ENCODE measurements at places on chromosomes 2 and 18.

GRCh38 chr2:2847209-2847676 lies 516.2 kb upstream of the MYT1L start:
- DNase-seq = peak; percentile 41

GRCh38 chr2:72081451-72081850 lies 66.2 kb downstream of the CYP26B1 start:
- no peak for DNase-seq

- DNase-seq = no peak
These were observed 49.4 kb downstream of the NCKAP5 start for GRCh38 chr2:133518700-133519344.

DNA sequence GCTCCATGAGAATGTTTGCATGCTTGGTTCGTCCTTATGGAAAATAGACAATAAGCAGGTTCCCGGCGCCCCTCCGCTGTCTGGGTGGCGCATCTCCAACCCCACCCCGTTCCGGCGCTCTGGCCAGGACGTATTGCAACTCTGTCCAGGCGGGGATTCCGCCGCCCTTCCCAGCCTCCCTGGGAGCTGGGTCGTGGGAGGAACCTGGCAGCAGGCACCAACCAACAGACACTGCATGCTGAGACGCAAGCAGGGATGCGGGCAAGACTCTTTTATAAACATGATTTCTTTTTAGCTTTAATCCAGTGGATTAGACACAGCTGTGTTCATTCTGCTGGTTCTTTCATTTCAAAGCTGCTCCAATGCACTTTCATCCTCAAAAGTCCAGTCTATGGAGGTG lies 240.2 kb downstream of the SH3BP4 start:
- no peak for DNase-seq

- DNase-seq = no peak
These were observed 122.6 kb downstream of the WDPCP start for GRCh38 chr2:63465633-63466032.

DNA sequence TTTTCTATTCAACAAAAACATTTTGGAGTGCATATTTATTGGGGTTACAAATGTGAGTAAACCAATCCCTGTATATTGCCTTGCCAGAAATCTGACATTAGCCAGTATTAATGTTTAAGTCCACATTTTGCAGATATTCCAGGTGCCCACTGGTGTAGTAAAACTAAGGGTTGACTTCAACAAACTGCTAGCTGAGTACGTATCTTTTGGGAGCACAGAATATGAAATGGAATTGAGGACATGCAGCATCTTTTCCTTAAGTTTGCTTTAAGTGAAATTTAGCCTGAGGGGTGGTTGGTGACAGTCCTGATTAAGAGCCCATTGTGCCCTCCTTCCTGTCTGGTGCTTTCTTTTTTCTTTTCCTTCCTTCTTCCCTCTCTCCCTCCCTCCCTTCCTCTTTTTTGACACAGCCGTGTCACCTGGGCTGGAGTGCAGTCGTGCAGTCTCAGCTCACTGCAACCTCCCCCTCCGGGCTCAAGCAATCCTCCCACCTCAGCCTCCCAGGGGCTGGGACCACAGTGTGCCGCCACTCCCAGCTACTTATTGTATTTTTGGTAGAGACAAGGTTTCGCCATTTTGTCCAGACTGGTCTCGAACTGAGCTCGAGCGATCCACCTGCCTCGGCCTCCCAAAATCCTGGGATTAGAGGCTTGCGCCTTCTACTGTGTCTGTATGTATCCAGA lies 1.6 kb downstream of the NUP35 start:
- no peak for DNase-seq

DNA sequence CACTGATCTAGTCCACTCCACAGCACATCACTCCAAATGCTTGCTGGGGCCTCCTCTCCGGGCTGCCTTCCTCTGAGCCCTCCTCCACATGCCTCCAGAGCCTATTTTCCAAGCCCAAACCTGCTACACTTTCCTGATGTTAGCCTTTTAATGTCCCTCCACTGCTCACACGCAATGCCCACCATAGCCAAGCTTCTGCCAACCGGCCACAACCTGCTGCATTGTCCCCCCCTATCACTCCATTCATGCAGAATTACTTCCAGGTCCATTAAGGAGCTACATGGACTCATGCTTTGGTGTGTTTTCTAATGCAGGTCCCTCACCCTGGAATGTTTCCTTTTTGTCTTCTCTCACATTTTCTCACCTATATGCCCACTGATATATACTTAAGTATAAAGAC lies 129.3 kb downstream of the MARCHF4 start:
- DNase-seq = no peak

DNA sequence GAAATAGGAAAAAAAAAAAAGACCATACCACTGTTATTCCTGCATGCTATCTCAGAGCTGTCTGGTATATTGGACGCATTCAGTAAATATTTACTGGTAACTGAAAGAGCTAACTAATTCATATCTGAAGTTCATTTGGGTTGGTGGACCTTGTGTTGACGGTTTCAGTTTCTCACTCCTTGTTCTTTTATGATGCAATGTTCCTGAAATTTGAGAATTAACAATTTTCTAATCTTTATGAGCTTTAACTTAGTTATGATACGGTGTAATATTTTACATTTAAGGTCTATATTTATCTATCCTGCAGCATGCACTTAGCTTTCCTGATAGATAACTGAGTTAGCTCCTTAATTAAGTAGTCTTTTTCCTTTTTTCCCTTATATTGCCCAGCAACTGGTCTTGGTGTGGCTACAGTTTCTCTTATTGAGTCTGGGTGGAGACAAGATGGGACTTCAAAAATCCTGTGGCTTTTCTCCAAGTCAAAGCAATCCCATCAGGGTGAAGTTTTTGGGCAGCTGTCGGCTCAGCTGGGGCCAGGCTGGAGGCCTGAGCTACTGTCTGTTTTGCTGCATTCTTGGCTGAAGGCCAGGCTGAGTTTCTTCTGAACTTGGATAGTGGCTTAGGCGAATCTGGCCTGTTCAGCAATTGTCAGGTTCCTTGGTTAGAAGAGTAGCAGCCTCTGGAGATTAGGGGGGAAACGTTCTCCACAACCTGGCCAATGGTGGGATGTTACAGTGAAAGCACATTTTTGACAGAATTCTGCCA lies 78.4 kb upstream of the MEX3C start:
- no peak for DNase-seq

- no peak for DNase-seq
These were observed 12.5 kb upstream of the INO80D start for GRCh38 chr2:206098471-206098870.

DNA sequence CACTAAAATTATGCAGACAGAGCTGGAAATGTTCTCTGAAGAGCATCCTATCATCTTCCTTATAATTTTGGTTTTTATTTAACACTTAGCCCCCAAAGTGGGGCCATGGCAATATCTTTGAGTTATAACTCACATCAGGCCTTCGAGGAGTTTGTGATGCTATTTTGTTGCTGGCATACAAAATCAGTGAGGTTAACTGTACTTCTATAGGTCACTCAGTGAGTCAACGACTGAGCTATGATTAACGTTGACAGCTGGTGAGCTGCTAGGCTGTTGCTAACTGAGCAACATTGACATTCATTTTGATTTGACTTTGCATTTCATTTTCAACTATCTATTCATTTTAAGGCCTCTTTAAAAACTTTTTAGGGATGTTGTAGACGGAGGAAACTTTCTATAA lies 50.0 kb downstream of the GPD2 start:
- DNase-seq = no peak

DNA sequence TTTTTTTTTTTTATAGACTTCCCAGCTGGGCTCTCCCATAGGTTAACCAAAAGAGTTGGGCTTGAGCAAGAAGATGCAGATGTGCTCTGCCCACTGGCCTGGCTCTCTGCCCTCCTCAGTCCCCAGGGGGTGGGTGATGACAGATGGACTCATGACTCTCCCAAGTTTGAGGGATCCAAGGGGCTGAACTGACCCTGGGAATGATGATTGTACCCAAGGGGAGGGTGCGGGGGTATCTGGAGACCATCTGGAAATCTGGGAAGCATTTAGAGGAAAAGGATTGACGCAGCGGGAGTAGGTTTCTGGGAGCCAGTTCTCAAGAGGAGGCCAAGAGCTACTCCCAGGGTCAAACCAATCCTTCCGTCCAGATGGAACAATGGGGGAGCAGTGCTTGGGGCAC lies 330.8 kb downstream of the CYP26B1 start:
- no peak for DNase-seq

DNA sequence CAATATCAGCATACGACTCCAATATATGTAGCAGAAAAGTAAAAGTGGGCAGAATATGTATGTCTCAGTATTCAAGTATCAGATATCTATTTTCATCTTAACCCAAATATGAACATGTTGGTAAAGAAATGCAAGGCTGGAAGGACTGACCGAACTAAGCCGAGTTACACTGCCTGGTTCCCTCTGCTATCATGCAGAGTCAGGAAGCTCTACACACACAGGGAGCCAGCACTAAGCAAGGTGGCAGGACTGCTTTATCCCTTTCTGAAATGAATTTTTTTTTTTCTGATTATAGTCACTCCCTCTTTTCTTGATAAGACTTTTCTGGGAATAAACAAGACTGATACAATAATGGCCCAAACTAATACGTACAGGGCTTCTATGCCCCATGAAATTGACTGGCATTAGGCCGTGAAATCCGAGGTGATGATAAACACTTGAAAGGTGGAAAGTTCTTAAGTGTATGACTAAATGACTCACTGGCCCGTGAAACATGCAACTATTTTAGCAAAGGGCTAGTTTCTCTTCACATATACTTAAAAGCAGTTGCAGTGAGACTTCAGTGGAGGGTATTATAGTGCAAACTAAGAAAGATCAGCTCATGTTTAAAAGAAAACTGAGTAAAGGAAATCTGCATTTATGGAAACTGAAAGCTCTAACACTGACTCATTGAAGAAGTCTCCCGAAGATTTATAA lies 14.9 kb downstream of the DPP4 start:
- DNase-seq = no peak

- no peak for DNase-seq
These were observed 170.4 kb downstream of the PTPRM start for GRCh38 chr18:7737550-7737949.

GRCh38 chr2:148512501-148512900 lies 132.1 kb upstream of the EPC2 start:
- DNase-seq = no peak

DNA sequence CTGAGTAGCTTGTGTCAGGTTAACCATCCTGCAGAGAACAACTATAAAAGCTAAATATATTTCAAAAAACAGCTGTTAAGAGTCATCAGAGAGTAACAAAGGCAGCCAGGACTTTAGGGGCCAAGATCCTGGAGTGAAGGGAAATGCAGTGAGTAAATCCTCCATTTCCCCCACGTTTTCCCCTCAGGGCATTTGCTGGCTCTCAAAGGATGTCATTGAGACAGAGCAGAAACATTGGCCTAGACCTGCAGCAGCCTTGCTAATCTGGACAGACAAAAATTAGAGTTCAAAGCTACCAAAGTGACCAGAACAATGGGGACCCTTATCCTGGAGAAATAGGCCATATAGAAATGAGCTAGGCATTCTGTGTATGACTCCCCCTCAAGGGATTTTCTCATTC lies 21.1 kb upstream of the KLHL29 start:
- DNase-seq = no peak

DNA sequence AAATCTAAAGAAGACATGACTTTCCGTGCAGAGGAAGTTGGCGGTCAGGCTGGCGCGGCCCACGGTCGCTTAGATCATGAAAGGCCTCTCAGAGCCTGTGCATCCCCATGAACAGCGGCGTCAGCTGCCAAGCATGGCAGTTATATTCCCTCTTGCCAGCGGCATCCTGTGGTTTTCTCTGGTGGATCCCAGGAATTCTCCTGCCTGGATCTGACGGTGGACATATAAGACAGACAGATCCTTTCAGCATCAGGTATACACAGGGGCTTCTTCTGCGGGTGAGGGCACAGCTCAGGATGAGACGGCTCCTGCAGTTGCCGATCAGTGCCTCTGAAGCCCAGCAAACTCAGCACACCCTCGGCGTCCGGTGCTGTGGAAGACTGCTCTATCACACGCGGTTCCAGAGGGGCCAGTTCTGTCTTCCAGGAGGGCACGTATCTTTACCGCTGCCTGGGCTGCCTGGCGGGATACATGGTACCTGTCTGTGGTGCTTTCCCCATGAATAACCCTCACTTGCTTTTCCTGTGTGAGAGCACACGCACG lies 157.8 kb downstream of the LDLRAD4 start:
- no peak for DNase-seq

DNA sequence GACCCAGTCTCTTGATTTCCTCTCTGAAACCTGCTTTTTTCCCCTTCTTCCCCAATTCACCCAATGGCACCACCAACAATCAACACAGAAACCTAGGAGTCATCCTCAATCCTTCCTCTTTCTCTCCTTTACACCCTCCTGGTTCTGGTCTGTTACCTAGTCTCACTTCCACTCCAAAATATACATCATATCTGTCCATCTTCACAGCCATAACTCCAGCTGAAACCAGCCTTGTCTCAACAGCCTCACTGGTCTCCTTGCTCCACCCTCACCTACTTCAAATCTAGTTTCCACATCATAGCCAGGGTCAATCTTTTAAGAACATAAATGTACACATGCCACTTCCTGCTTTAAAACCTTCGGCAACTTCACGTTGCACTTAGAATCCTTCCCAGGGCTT lies 11.8 kb upstream of the TWSG1 start:
- DNase-seq = no peak

DNA sequence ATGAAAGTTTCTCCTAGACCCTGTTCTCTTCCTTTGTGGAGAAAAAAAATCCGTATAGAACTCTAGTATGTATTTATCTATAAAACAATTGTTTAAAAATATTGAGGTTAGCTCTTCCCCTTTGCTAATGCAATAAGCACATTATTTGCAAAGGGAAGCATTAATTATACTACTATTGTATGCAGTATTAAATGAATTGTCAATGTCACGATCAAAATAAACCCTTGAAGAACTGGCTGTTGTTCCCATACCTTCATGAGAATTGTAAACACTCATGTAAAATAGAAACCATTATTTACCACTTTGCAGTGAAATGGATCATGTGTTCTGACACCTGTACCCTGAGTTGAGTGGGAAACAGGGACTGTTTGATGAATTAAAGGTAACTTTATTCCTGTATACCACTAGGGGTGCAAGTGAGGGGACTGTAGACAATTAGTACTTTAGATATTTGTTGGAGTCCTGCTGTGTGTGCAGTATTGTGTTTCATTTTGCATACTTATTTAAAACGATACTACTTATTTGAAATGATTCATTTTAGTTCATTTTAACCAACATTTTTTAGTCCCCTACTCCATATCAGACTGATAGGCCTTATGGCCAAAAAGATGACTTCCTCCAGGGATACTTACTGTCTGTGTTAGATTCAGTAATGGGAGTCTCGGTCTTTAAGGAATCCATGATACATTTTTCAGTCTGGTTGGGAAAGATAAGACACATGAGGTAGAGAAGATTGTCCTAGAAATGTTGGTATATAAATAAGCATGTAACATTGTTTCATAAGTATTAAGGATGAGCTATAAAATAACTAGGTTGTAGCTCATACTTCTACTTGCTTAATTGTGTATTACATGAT lies 7.9 kb downstream of the PKP4 start:
- DNase-seq = no peak

GRCh38 chr2:47021301-47022009 lies 105.8 kb upstream of the MCFD2 start:
- DNase-seq = no peak

DNA sequence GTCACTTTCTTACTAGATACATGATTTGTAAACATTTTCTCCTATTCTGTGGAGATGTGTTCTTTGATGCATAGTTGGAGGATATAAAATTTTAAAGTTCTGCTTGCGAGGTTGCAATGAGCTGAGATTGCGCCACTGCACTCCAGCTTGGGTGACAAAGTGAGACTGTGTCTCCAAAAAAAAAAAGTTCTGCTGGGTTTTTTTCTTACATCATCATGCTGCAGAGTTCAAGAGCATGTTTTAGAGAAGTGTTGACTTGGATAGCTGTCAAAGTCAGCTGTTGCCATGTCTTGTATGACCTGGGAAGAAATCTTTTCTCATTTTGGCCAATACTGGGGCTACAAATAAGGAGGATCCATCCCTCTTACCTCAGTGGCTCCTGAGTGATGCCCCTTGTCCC lies 71.3 kb downstream of the UGGT1 start:
- no peak for DNase-seq
